Kasumi-1 (cell line): ENCODE measurements at places on chromosomes 4 and X.

- DNase-seq = no peak
These were observed 20.1 kb upstream of the ADRA2C start for GRCh38 chr4:3745886-3746656.

DNA sequence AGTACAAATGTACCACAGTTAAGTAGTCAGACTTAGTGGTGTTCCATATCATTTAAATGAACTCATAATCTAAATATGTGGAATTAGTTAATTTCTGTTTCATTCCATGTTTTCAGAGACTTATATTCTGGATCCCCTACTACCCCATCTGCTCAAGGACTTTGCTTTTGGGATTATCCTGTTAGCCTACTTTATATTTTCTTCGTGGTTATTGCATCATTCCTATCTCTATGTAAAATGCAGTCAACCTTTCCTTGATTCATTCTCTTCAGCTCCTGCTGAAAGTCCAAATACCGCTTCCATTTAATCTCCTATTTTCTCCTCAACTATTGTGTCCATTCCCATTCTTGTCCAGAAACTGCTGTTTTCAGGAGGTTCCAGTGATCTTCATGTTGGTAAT is 25.1 kb downstream of the SLC30A9 start:
- DNase-seq = no peak

- no peak for DNase-seq
These were observed 956.7 kb downstream of the GLUD2 start for GRCh38 chrX:122004127-122004526.

GRCh38 chrX:39012621-39013111 is 211.4 kb downstream of the MID1IP1 start:
- DNase-seq = no peak

GRCh38 chrX:10579112-10580011 is 41.0 kb downstream of the MID1 start:
- no peak for DNase-seq

DNA sequence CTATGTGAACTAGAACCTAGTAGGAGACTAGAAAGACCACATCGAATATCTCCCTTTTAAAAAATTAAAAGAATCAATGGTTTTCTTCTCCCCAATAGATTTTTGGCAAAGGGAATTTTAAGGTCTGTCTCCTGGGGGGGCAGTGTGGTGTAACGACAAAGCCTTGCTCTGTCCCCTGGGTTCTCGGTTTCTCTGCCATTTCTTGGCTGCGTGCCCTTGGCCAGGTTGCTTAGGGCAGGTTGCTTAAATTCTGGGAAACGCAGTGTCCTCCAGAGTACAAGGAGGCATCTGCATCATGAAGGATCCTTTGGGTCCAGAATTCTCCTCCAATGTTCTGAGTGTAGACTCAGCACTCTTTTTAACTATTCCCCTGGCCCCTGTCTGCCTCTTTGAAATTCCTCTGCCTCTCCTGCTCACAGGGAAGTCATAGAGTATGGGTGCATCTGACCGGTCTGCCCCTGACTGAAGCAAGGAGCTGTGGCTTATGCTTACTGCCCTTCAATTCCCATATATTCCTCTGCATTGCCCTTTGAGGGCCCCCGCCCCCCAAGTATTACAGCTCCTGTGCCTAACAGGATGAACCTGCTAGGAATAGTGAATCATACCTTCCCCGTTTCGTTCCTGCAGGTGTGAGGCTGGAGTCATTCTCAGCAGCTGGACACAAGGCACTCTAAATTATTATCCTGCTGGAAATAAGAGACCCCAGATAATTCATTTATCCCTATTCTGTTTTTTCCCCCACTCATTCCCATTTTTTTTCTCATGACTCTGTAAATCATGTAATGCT is 2.2 kb downstream of the KIT start:
- peak; percentile 73 for DNase-seq

DNA sequence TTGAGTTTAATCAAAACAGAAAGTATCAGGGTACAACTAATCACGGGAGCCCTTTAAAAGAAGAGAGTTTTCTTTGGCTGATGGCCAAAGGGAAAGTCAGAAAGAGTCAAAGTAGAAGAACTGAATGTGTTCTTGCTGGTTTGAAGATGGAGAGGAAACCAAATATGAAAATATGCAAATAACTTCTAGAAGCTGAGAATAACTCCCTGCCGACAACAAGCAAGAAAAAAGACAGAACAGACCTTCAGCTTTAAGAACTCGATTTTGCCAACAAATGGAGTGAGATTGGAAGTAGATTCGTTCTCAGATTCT is 903.8 kb downstream of the STIM2 start:
- DNase-seq = no peak

GRCh38 chrX:40625294-40625693 is 2.1 kb downstream of the MPC1L start:
- DNase-seq = no peak

- DNase-seq = no peak
These were observed 32.3 kb downstream of the NOP14 start for GRCh38 chr4:2930758-2931511.

GRCh38 chrX:115972717-115973116 is 197.8 kb upstream of the AGTR2 start:
- no peak for DNase-seq

GRCh38 chrX:17036171-17036961 is 89.9 kb downstream of the REPS2 start:
- no peak for DNase-seq

- DNase-seq = no peak
These were observed 46.7 kb downstream of the JADE1 start for GRCh38 chr4:128856246-128856645.

- DNase-seq = no peak
These were observed 40.1 kb upstream of the LRPAP1 start for GRCh38 chr4:3572363-3572762.

DNA sequence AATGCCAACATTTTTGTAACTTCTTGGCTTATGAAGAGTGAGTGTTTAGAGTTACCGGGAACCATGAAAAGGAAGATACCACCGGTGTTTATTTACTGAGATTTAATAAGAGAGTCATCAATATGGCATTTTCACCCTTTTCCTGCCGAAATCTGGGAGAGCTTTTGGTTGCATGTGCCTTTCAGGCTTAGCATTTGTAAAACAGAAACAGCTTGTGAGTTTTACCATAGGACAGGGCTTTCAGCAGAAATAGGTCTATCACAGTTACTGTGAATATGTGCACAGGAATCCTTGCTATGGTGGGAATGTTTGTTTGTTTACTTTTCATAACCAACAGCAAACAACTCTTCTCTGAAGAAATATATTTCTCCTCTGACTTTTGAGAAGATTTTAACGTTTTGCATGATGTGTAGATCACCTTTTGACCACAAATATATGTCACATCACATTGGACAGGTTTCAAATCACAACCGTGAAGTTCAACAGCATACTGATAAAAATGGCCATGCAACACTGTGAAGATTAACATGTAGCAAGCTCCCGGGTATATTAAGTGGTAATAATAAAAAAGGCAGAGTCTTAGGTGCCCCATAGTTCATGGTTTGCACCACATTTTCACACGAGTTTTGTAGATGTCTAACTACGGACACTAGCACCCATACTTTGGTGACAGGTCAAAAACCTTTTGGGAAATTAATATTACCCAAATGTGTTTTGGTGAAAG is 21.3 kb downstream of the ARHGAP24 start:
- no peak for DNase-seq

GRCh38 chr4:117084866-117085701 is at the start of gene TRAM1L1:
Gene TRAM1L1 (minus strand): TSS chr4:117085576. CDS start chr4:117085393, 183 bp downstream.
- DNase-seq = peak; percentile 22

- no peak for DNase-seq
These were observed 47.6 kb downstream of the ANXA3 start for GRCh38 chr4:78599147-78599546.

GRCh38 chrX:103464774-103465117 is 54.5 kb downstream of the RAB40A start:
- DNase-seq = peak; percentile 70

DNA sequence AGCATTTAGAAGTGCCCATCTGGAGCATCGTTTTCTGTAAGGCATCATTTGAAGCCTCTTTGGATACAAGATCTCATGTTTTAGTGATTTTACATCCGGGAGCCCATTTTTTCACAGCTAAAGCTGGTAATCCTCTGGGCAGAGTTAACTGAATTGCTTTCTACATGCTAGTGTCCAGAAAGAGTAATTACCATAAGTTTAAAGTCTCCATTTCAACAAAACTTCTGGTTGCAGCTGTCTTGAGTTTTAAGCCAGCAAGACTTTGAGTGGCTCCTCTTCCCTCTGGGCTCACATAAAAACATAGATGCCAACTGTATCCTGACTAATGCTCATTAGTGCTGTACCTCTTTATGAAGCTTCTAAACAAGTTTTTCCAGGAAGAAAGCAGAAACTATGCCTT is 65.4 kb downstream of the GPRIN3 start:
- DNase-seq = no peak

- DNase-seq = no peak
These were observed 41.2 kb downstream of the APLN start for GRCh38 chrX:129613596-129613995.

- DNase-seq = no peak
These were observed 27.4 kb upstream of the ARX start for GRCh38 chrX:25043192-25043591.

DNA sequence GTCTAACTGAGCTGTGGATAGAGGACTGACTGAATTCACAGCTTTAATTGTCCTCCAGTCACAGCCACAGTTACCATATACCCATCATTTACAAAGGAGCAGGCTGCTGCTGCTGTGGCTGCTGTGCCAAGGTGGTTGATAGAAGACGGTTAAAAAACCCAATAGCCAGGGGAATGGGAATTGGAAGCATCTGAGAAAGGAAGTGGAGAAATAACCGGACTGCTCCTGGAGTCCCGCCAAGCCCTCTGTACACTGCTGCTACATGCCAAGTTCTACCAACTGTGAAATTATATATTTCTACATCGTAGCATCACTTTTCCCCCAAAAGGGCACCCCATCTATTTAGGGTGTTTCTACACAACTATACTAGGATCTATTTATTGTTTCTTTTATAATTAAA is 279.7 kb upstream of the ARX start:
- no peak for DNase-seq

DNA sequence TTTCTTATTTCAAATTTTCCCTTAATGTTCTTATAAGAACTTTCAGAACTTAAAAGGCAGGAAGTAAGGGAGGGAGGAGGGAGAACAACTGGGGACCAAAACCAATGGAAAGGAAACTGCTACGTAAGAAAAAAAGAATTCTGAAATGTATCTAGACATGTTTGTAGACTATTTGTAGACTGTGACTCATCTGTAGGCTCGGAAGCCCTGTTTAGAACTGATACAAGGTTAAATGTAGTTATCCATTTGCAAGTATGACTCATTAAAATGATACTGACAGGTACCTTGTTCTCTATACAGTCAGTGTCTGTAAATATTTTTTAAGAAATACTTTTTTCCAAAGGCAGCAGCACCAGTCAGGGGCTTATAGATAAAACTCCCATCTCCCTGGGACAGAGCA is 202.0 kb downstream of the DHX15 start:
- DNase-seq = no peak

GRCh38 chr4:170741856-170742255 is 652.1 kb upstream of the AADAT start:
- no peak for DNase-seq

- DNase-seq = no peak
These were observed 148.4 kb upstream of the PLAC1 start for GRCh38 chrX:134806707-134807038.
